Anterior cingulate cortex (tissue), 58 donors: ENCODE measurements at places on chromosomes 7 and 10.

DNA sequence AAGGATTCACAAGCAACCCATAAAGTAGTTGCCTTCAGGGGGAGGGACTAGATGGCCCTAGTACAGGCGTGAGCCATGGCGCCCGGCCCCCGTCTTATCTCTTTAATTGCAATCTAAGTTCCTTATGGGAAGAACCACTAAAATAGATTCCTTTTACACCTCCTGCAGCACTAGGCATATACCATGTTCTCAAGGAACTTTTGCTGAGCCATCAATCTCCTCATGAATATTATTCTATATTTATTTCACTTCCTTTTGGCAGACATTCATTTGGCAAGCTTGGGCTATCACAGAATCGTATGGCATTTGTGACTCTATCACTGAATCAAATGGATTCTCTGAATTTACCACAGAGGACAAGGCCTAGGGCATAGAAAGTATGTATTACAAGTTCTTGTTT is 14.8 kb upstream of the DNAJC12 start:
- no peak for DNase-seq

- no peak for DNase-seq
Measured at GRCh38 chr7:122219253-122219865, 75.3 kb upstream of the AASS start.

- DNase-seq, result no peak
Measured at GRCh38 chr10:73997461-73997786, 492 bp upstream of the VCL start.

- DNase-seq, result no peak
Measured at GRCh38 chr7:603152-603951, 83.7 kb upstream of the PDGFA start.

DNA sequence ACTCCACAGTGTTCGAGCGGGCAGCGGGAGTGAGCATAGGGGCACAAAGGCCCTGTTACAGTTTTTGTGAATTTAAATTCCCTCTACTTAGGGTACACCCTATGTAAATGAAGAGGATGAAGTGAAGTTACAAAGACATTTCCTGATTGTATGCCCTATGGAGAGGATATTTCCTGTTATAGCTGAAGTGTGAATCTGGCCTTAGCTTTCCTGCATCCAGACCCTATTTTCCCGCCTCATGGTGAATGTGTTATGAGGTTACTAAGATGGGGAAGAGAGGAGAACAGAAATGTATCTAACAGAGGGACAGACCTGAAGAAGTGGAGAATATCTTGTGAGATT is 37.8 kb upstream of the COMMD3 start:
- no peak for DNase-seq

DNA sequence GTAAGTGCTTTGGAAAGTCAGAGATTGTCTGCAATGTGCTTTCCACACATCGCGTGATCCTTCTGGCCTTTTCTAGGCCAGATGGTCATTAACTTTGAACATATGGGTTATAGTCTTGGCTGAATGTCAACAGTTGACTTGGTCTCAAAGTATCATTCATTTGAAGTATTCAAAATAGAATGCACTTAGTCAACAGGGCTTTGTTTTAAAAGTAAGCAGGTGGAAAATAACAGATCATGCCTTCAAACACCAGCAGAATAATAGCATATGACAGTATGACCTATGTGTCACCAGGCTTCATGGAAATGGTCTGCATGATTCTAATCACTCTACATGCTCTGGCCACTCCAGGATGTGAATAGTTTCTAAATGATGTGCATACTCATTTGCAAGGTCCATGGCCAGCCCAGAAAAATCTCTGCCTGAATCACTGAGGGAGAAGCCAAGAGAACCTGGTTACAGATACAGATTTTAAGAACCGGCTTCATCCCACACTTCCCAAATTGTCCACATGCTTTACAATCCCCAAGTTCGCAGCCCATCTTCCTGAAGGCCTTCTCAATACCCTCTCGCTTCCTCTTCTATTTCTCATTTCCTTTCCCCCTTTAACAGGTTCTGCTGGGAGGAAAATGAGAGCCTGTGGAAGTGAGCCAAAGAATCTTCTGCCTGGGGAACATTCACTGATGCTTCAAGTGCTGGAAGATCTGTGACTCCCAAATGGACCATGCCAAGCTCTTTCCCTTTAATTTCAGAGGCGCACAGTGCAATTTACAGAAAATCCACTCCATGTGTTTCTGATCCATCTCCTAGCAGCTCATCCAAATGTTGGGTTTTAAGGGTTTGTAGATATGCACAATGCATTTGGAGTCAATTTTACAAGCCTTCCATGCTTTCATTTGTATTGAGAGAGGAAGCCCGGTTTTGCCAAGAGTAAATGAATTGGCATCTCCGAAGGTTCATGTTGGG is 122.8 kb upstream of the GDF10 start:
- DNase-seq, result no peak

- DNase-seq, result no peak
Measured at GRCh38 chr7:156460858-156461627, 179.5 kb upstream of the RNF32 start.

- no peak for DNase-seq
Measured at GRCh38 chr7:299169-299568, 9.2 kb downstream of the FOXL3 start.

DNA sequence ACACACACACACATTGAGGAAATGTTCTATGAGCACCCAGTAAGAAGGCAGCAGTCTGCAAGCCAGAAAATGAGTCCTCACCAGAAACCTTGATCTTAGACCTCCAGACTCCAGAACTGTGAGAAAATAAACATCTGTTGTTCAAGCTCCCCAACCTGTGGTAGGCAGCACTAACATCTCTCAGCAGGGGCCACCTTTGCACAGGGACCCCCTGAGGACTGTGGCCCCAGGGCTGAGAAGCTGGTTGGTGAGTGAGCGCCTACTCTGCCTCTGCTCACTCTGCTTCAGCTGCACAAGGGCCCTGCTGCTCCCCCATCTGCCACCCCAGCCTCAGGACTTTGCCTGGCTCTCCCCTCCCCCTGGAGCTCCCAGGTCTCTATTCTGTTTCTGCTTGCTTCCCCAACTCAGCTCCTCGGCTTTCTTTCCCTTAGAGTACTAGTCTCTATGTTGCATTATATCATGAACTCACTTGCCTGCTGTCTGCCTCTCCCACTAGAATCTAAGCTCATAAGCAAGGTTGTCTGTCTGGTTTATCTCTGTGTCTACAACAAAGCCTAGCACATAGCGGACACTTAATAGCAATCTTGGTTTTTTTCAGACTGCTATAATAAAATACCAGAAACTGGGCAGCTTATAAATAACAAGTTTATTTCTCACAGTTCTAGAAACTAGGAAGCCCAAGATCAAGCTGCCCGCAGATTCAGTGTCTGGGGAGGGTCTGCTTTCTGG is 40.4 kb upstream of the PRLHR start:
- no peak for DNase-seq

DNA sequence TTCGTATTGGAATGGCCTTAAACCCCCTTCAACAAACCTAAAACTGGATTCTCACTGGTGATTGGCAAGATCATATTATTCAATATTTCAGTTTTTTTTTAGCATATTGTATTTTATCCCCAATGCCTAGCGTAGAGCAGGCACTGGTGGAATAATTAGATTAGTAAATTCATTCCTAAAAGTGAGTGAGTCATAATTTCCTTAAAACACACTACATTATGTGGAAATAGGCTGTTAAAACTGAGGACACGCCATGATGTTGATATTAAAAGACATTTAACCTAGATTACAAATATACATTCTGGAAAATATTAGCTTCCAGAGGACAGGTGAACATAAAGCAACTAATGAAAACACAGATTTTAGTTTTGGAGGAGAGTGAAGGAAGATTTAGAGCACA is 463.9 kb downstream of the PARD3 start:
- DNase-seq, result no peak

DNA sequence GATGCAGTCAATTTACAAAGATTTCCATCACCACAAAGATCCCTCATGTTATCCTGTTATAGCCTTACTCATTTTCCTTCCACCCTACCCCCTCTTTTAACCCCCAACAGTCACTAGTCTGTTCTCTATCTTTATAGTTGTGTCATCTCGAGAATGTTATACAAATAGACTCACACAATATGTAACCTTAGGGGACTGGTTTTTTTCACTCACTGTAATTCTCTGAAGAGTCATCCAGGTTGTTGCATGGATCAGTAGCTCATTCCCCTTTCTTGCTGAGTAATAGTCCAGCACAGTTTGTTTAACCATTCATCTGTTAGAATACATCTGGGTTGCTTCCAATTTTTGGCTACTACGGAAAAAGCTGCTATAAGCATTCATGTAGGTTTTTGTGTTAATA is 121.1 kb upstream of the PDE1C start:
- no peak for DNase-seq

- DNase-seq, result peak; percentile 5
Measured at GRCh38 chr7:100486753-100487446, 3.2 kb downstream of the NYAP1 start.

GRCh38 chr7:50473531-50473930 is 23.4 kb upstream of the FIGNL1 start:
- no peak for DNase-seq

- DNase-seq, result no peak
Measured at GRCh38 chr10:68955355-68955831, 577 bp upstream of the DDX21 start.

GRCh38 chr10:48792121-48792520 is 107.4 kb downstream of the WDFY4 start:
- DNase-seq, result no peak

- no peak for DNase-seq
Measured at GRCh38 chr10:43237631-43238446, 29.0 kb downstream of the RASGEF1A start.

DNA sequence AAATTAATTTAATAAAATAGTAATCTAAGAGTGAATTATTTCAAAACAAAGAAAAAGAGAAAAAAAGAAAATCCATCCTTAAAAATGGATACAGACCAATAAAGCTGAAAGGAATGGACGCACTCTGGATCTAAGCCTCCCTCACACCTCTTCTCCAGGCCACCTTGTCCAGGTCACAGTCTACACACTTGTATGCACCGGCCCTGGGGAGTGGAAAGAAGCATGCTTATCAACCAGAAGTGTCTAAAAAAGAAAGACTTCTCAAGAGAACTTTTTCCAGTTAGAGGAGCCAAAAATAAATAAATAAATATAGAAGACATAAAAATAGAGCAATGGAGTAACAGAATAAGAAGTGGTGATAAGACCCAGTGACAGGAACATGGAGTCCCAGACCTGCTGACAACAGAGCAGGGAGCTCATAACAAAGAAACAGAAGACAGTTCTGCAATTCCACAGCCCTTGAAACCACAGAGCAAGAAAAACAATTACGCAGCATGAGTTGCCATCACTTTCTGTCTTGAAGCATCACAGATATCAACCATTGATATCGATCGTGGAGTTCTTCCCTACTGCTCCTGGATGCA is 311.7 kb upstream of the NFE2L3 start:
- no peak for DNase-seq

DNA sequence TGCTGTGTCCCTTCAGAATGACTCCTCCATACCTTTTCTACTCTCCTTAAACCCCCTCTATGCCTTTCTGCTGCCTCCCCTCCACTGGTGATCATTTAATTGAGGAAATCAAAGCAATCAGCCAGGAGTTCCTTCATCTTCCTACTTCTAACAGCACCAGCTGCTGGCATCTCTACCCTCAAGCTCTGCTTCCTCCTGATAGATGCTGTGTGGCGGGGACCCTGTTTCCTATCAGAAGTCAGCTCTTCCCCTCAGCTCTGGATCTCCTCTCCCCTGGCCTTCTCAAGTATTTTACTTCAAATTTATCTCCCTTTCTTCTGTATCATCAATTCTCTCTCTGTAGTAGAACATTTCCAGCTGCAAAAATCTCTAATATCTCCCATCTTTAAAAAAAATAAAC is 183.7 kb downstream of the ELMO1 start:
- DNase-seq, result no peak

- no peak for DNase-seq
Measured at GRCh38 chr7:76108540-76109233, 60.8 kb downstream of the MDH2 start.

GRCh38 chr10:90227217-90227656 is 525.8 kb downstream of the KIF20B start:
- DNase-seq, result no peak

- no peak for DNase-seq
Measured at GRCh38 chr7:148718431-148718830, 19.7 kb downstream of the CUL1 start.

DNA sequence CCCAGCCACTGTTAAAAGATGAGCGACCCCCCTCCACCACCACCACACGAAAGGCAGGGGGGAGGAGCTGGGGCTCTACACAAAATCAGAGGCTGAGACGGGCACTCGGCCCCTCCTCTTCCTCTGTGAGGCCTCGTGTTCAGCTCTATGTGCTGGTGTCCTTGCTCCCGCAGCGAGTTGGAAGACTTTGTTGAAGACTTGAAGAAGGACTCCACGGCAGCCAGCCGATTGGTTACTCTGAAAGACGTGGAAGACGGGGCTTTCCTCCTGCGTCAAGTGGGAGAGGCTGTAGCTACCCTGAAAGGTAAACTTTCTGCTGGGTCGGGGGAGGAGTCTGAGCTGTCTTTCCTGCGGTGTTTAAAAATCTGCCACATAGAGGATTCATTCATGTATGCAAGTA is 203.7 kb downstream of the ARHGAP21 start:
- no peak for DNase-seq

DNA sequence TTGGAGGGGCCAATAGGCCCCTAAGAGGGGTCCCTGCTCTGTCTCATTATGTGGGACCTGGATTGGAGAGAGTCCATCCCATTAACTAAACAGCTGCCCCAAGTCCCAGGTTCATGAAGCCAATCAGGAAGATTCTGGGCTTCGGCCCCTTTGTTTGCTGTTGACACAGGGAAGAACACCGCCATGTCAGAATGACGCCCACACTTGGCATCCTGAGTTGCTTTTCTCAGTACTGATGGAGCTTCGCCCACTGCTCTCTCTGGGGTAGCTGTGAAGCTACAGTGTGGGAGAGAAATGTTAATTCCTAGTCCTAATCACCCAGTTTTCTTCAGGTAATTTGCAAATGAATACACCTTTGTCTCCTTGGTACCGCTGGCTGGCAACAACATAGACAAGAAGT is 264.7 kb downstream of the GLRX3 start:
- DNase-seq, result no peak

GRCh38 chr10:66748217-66748616 is 177.6 kb upstream of the LRRTM3 start:
- DNase-seq, result no peak

DNA sequence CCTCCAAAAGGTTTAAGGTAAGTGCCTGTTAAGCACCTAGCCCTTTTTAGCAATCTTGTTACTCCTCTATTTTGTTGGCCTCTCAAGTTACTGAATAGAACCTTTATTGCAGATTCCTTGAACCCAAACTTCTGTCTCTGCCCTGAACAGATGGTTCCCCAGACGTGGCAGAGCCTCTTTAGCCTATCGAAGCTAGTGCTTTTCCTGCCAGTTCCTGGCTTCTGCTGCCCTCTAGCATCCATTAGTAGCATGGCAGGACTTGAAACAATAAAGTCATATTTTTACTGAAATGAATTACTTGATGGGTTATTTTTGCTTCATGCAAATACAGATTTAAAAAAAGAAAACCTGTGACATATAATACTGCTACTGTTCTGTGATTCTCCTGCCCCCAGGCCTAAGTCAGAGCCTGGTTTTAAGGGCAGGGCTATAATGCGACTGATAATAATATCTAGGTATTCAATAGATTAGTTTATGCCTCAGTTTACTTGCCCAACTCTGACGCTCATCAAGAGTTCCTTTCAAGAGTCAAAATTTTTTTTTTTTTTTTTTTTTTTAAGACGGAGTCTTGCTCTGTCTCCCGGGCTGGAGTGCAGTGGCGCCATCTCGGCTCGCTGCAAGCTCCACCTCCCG is 84.3 kb upstream of the PHF14 start:
- peak; percentile 2 for DNase-seq

GRCh38 chr7:139047970-139048369 is 12.1 kb upstream of the ZC3HAV1L start:
- DNase-seq, result no peak

GRCh38 chr7:6398943-6399342 is 48.8 kb downstream of the DAGLB start:
- DNase-seq, result no peak

GRCh38 chr7:3265388-3265787 is 35.7 kb upstream of the SDK1 start:
- no peak for DNase-seq
